ENCODE measurements at places on chromosomes 4 and X.

GRCh38 chr4:152724494-152724893 is 44.7 kb upstream of the TMEM154 start:
- no peak for DNase-seq

DNA sequence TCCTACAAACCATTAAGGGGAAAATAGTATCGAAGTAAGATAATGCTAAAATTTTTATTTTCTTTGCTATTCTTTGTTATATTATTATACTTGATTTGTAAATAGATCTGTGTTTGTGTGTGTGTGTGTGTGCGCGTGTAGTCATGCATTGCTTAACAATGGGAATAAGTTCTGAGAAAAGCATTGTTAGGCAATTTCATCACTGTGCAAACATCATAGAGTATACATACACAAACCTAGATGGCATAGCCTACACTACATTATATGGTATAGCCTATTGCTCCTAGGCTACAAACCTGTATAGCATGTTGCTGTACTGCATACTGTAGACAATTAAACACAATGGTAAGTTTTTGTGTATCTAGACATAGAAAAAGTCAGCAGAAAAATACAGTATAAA is 17.1 kb downstream of the MTTP start:
- no peak for DNase-seq

GRCh38 chr4:123701131-123701575 is 304.6 kb downstream of the SPRY1 start:
- DNase-seq = no peak

GRCh38 chr4:54475546-54475945 is 182.2 kb upstream of the KIT start:
- DNase-seq = no peak

Data from Calu3 (cell line).